HT-29 (cell line): ENCODE measurements at places on chromosomes 4 and X.

DNA sequence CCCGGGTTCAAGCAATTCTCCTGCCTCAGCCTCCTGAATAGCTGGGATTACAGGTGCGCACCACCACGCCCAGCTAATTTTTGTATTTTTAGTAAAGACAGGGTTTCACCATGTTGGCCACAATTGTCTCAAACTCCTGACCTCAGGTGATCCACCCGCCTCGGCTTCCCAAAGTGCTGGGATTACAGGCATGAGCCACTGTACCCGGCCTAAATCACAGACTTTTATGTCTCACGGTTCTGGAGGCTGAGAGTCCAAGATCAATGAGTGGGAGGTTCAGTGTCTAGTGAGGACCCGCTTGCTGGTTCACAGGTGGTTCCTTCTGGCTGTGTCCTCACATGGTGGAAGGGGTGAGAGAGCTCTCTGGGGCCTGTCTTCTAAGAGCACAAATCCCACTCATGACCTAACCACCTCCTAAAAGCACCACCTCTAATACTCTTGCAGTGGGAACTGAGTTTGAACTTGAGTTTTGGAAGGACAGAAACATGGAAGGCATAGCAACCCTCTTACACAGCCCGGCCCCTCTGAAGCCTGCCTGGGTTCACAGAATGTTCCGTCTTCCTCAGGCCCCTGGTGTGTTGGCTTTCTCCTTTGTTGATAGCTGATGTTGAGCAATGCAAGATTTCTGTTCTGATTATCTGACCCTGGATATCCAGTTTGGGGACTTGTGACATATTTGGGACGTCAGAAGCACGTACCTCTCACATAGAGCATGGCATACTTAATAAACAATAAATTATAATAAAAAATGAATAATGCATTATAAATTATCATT, 1.9 kb upstream of the AKAP17A start:
- DNase-seq, result no peak

DNA sequence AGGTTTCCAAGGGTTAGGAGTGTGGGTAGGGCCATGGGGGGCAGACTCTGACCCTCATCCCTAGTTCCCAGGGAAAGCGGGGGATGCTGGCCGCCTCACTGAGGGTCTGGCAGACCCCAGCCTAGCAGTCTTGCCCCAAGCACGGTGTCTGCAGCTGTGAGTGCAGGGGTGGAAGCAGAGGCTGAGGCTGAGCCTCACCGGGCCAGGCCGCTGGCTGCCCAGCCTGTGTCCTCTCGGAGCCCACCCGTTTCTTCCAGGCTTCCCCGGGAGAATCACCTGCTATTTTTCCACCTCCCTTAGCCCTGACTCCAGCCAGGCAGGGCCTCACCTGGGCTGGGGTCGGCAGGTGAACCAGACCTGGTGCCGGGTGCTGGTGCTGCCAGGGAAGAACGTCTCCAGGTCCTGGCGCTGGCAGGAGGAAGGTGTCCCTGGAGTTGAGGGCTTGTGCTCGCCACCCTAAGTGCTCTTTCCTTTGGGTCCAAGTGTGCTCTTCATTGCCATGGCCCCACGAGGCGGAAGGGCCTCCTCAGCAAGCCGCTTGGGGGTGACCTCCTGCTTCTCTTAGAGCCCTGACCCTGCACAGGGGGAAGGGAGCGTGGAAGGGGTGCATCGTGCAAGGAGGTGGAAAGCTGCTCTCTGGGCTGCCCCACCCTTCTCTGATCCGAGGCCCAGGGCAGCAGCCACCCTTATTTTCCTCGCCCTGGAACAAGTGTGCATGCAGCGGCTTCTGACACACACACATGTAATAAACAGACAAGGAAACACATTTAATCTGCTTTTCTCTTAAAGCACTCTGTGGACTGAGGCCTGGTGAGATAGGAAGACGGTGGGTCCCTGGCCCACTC, 112.7 kb downstream of the FAM53A start:
- DNase-seq, result no peak

DNA sequence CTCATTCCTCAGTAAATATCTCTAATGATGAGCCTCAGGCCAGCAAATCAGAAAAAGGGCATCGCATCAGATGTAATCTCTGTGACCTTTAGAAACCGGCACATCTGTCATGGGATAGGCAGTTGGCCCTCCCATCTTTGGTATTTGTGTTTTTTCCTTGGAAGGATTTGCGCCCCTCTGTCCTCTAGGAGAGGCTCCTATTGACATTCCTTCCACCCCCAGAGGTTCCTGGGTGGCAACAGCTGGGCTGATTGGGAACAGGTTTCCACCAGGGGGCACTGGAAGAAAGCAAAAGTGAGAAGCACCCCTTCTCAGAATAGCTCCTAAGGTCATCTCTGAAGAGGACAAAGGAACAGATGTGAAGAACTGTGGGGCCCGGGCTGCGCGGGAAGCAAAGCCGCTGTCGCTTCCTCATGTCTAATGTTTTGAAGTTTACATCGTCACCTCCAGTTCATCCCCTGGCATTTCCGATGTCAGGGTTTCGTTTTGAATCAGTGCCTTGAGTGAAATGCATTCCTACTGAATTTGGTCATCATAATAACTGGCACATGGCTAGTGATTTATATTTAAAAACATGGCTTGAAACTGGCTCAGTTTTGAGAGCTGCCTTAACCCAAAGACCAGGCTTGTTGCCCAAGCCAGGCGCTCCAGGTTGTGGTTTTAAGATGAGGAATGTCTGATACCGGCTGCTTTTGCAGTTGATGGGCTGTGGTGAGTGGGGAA, 6.2 kb downstream of the TXK start:
- DNase-seq, result peak; percentile 83

GRCh38 chr4:82360298-82361177, 13.3 kb downstream of the HNRNPD start:
- DNase-seq, result peak; percentile 54

- no peak for DNase-seq
Measured at GRCh38 chr4:40987151-40987550, 227.2 kb downstream of the APBB2 start.

DNA sequence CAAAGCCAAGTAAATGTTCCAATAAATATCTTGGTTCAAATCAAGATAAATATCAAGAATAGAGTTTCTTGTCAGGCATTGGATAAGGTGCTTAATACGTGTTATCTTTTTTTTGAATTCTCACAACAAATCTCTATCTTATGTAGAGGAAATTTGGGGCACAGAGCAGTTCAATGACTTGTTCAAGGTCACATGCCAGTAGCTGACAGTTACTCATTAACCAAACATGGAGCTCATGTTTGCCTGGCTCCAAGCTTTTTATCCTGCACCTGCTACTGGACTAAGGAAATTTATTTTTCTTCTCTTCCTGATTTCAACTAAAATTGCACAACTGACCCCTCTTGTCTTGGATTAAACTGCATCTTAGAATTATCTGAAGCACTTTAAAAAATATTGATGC, 76.3 kb downstream of the ATP10D start:
- no peak for DNase-seq

GRCh38 chr4:76430519-76431388, 4.3 kb upstream of the SHROOM3 start:
- peak; percentile 80 for DNase-seq

- DNase-seq, result peak; percentile 79
Measured at GRCh38 chr4:61468024-61468720, 268.0 kb downstream of the ADGRL3 start.

GRCh38 chrX:154369449-154370299, 4.8 kb downstream of the FLNA start:
- DNase-seq, result peak; percentile 53

- DNase-seq, result no peak
Measured at GRCh38 chrX:40056420-40056819, 41.3 kb downstream of the BCOR start.

- DNase-seq, result no peak
Measured at GRCh38 chr4:168734703-168735678, 238.1 kb downstream of the PALLD start.

GRCh38 chr4:20639346-20639745, 60.9 kb upstream of the PACRGL start:
- DNase-seq, result no peak

DNA sequence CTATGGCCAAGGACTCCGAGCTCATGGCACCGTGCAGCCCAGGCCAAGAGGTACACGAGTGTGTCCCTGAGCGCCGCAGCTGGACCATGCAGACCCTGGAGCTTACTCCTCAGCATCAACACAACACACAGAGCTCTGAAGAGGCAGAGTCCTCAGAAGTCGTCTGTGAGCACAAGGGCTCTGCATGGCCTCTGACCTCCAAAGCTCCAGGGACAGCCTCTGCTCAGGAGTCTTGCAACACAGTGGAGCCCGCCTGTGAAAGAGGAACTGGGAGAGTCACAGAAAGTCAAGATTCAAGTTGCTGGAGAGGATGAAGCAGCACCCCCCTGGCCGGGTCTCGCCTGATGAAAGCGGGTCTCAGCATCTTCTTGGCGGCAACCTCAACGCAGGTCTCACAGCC, 2.9 kb downstream of the LRPAP1 start:
- no peak for DNase-seq

DNA sequence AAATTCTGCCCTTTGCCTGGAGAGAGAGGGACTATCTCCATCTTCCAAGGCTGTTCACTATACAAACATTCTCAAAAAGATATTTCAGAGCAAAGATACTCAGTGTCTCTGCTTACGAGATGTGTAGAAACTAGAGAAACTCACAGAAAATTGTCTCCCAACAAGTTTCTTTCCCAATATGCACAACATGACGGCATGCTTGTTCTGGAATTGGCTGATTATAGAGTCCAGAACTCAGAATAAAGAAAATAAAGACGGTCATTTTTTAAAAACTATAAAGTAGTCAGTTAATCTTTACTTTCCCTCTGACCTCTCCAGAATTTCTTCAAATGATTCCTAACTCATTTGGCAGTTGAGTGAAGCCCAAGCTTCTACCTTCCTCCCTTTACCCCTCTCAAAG, 285.5 kb upstream of the KLF3 start:
- DNase-seq, result no peak

- DNase-seq, result peak; percentile 71
Measured at GRCh38 chr4:86942185-86942666, 7.4 kb downstream of the AFF1 start.

- DNase-seq, result peak; percentile 45
Measured at GRCh38 chr4:7043284-7044136, at the start of gene TADA2B. Gene TADA2B, plus strand, starts transcription at chr4:7043372. Its CDS starts 208 bp downstream, at chr4:7043580.

DNA sequence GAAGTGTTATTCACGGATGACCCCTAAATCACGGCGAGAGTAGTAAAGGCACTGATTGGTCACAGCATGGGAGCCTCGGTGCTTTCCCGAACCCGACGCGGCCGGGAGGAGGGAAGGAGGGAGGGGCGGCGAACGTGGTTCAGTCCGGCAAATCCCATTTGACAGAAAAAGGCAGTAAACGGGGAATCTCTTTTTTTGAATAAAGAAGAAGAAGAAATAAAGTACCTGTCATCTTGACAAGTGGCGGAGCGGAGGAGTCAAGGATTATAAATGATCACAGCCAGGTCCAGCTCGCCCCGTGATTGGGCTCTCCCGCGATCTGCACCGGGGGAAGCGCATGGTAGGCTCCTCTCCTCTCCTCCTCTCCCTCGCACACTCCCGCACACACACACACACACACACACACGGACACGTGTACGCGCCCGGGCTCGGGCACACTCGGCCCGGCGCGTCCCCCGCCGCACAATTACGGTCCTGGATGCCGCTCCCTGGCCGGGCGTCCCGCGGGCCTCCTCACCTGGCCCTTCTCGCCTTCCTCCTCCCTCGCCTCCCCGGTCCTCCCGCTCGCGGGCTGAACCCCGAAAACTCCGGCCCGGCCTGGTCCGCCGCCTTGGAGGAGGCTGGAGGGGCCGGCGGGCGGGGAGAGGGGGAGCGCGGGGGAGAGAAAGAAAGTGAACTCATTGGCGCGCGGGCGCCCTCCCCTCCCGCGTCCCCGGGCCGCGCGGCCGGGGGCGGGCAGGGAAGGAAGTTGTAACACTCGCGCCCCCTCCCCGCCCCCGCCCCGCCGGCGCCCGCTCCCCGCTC, 99.2 kb upstream of the TENM3 start:
- DNase-seq, result peak; percentile 55

DNA sequence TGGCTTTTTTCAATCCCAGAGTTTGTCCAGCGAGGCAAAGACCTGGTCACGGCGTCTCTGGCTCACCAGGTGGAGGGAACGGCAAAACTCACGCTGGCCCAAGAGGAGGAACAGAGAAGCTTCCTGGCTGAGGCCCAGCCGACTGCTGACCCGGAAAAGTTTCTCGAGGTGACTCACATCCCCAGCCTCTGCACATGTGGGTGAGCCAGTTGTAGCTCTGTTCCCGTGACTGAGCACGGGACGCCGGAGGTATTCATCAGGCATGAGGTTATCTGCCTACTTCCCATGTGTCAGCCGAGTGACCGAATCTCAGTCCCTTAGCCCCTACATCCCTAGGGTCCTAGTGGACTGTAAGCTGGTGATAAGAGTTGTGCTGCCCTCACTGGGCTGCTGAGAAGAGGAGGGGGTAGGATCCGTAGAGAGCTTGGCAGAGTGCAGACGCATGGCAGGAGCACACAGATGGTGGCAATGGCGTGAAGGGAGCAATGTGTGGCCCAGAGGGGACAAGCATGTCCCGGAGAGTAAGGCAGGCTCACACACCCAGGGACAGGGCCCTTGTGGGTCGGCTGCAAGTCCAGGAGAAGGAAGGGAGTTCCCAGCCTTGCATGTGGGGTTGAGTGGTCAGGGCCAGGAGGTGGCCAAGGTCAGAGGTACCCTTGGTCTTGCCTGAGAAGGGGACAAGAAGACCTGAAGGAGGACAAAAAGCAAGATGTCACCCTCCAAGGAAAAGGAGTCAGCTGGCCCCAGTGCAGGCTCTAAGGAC, 42.9 kb downstream of the EVC start:
- no peak for DNase-seq

DNA sequence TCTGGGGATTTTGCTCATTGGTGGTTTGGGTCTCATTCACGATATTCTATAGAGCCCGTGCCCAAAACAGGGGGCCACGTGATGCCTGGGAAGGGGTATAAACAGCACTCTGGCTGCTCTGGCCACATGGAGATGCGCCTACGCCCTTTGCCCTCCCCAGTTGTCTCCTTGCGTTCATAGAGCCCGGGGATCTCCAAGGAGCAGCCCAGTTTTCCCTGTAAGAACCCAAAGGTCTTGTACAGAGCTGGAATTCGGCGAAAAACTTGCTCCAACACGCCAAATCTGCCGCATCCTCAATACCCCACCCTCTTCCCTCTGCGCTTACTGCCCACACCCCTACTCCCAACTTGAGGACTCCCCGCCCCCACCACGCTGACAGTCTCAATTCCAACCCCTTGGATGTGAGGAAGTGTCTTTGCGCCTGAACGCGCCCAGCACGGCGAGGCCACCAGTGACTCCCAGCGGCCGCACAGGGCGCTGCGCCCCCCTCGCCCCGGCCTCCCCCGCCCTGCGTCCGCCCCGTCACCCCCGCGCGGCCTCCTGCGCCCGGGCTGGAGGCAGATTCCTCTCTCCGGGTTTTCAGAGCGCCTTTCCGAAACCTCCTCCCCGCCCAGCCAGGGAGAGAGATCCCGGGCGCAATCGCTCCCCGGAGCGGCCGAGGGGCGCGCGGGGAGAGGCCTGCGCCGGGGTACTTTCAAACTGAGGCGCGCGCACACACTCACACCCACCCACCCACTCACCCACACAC, at the start of gene NHS:
Gene NHS, plus strand, starts transcription at position 582 of the 748 bp plus-strand sequence. CDS start 558 bp downstream, outside the sequence.
- DNase-seq, result peak; percentile 80

- DNase-seq, result peak; percentile 74
Measured at GRCh38 chr4:113955411-113955810, 24.0 kb downstream of the ARSJ start.

- DNase-seq, result no peak
Measured at GRCh38 chr4:186771624-186772023, 48.0 kb upstream of the FAT1 start.
